Aorta (tissue), 5 donors: ENCODE measurements at places on chromosomes 1 and 21. TPM values are rescaled to one million over a fixed set of nuclear protein-coding genes. Genes with fewer than 3 reads are reported as not detected.

LHX8 gene
- total RNA-seq: not detected

C4BPA gene
- total RNA-seq: 0.33 TPM

REG4 gene
- total RNA-seq: not detected

HRNR gene
- not detected for total RNA-seq

GIPC2 gene
- 2.8 TPM for total RNA-seq

CELA3B gene
- total RNA-seq: 1.0 TPM

HSD3B1 gene
- not detected for total RNA-seq

RGS18 gene
- total RNA-seq: 5.4 TPM

NMNAT2 gene
- total RNA-seq: 1.3 TPM

DNA sequence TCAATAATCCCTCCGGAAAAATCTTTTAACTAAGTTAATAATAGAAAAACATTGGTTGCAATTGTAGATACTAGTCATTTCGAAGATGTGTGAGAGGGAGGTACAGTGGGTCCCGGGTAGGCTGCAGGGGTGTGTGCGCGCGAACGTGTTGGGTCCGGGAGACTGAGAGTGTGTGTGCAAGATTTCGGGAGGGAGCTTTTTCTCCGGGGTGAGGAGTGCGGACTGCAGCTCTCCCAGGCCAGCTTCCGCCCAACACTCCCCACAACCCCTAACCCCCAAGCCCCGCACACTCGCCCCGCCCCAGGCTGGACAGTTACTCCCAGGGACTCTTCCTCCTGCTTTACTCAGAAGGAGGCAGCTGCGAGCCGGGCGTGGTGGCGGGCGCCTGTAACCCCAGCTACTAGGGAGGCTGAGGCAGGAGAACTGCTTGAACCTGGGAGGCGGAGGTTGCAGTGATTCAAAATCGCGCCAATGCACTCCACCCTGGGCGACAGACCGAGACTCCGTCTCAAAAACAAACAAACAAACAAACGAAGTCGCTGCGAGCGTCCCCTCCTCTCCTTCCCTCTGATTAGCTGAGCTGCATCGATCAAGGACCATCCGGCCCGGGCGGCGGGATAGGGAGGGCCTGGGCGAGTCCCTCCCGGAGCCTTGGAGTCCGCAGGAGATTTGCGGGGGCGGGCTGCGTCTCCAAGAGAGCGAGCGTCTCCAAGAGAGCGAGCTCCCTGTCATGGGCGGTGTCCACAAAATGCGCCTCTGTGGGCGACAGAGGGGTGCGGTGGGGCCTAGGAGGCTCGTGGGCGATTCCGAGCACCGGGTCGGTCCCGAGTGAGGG, 28.3 kb upstream of the PPM1J start:
- H3K27ac ChIP-seq: no peak overlapping the region
- no peak for DNase-seq
- no peaks in the 10 kb centered on the region for H3K4me1 ChIP-seq
- no peaks in the 10 kb centered on the region for H3K36me3 ChIP-seq
- no peak overlapping the region for H3K4me3 ChIP-seq
- H3K27me3 ChIP-seq: no peaks in the 10 kb centered on the region

- no peak overlapping the region for H3K27ac ChIP-seq
- no peaks in the 10 kb centered on the region for H3K36me3 ChIP-seq
- H3K27me3 ChIP-seq: no peaks in the 10 kb centered on the region
- no peak for DNase-seq
These were observed 261.4 kb downstream of the CTH start for GRCh38 chr1:70672442-70672888.

- H3K36me3 ChIP-seq: no peaks in the 10 kb centered on the region
- H3K27ac ChIP-seq: no peak overlapping the region
- no peak overlapping the region for H3K4me3 ChIP-seq
- peak; percentile 76 for DNase-seq
These were observed 92.1 kb upstream of the CD53 start for GRCh38 chr1:110780600-110781484.

- no peaks in the 10 kb centered on the region for H3K27me3 ChIP-seq
- H3K4me3 ChIP-seq: no peak overlapping the region
- no peak for DNase-seq
- H3K27ac ChIP-seq: no peak overlapping the region
- H3K4me1 ChIP-seq: no peaks in the 10 kb centered on the region
- H3K36me3 ChIP-seq: no peaks in the 10 kb centered on the region
These were observed 15.9 kb downstream of the MCM3AP start for GRCh38 chr21:46269466-46269865.

GRCh38 chr1:40003156-40004093, 37.1 kb upstream of the CAP1 start:
- no peak overlapping the region for H3K4me3 ChIP-seq
- no peaks in the 10 kb centered on the region for H3K36me3 ChIP-seq
- H3K27me3 ChIP-seq: no peaks in the 10 kb centered on the region
- H3K4me1 ChIP-seq: no peaks in the 10 kb centered on the region
- H3K27ac ChIP-seq: no peak overlapping the region

GRCh38 chr1:5448486-5448885, 543.7 kb downstream of the NPHP4 start:
- DNase-seq: no peak
- H3K4me3 ChIP-seq: no peak overlapping the region
- no peaks in the 10 kb centered on the region for H3K4me1 ChIP-seq
- no peaks in the 10 kb centered on the region for H3K27me3 ChIP-seq

DNA sequence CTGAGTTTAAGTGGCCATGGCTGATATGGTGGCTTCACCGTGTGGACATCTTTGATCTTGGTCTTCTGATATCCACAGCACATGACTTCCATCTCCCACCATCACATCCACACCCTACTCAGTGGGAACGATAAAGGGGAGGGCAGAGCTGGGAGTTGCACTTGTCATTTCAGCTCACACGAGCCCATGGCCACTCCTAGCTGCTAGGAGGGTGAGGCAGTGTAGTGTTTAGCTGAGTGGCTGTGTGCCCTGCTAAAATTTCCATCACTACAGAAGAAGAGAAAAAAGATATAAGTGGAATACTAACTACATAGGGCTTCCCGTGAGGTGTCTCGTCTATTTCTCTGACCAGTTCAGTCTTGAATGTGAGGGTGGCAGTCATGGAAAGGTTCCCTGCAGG, 123.3 kb upstream of the EDN2 start:
- H3K4me3 ChIP-seq: no peak overlapping the region
- no peaks in the 10 kb centered on the region for H3K36me3 ChIP-seq
- no peaks in the 10 kb centered on the region for H3K4me1 ChIP-seq
- no peaks in the 10 kb centered on the region for H3K27me3 ChIP-seq

- H3K4me1 ChIP-seq: no peaks in the 10 kb centered on the region
- H3K27me3 ChIP-seq: no peaks in the 10 kb centered on the region
- no peak for DNase-seq
- H3K27ac ChIP-seq: no peak overlapping the region
- no peaks in the 10 kb centered on the region for H3K36me3 ChIP-seq
- no peak overlapping the region for H3K4me3 ChIP-seq
These were observed 234.1 kb downstream of the NCAM2 start for GRCh38 chr21:21232320-21232719.

DNA sequence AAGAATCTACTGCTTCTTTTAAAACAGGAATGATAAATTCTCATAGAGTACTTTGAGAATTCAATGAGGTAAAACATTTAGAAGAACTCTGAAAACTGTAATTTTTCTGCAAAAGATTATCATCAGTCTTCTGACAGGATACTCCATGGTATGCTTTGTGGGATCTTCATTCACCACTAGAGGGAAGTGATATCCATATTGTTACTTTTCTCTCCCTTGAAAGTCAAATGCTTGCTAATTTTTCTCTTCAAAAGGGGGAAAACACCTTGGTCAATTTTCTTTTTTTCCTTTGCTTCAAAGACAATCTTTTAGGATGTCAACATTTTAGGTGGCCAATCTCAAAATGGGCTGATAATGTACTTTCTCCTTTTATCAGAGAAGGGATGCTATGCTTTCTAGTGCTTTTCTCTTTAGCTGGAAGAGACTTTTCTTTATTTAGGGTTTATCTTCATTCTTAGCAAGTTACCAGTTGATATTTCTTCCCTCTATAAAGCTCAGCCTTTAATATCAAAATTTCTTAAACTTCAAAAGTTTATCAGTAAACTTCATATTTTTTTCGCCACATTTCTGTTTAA, 95.5 kb downstream of the NEGR1 start:
- no peak overlapping the region for H3K27ac ChIP-seq
- no peaks in the 10 kb centered on the region for H3K36me3 ChIP-seq
- H3K4me1 ChIP-seq: peaks cover 3% of the 10 kb centered on the region

DNA sequence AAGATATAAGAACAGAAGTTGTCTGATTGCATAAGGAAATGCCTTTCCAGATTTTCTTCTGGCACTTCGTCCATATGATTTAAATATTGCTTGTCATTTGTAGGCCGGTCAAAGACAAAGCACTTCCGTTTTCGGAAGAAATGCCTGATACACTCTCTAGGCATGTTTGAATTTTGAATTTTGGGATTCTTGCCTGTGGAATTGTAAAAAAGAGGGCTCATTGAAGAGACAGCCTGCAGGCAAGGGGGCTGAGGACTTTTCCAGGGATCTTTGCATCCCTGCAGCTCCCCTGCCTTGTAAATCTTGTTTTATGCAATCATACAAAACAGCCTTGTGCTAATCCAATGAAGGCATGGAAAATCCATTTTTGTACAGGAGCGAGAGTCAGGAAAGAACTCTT, 7.4 kb downstream of the GBP4 start:
- no peaks in the 10 kb centered on the region for H3K27me3 ChIP-seq
- H3K36me3 ChIP-seq: no peaks in the 10 kb centered on the region
- H3K27ac ChIP-seq: no peak overlapping the region
- no peaks in the 10 kb centered on the region for H3K4me1 ChIP-seq
- DNase-seq: no peak

- H3K27me3 ChIP-seq: no peaks in the 10 kb centered on the region
- no peaks in the 10 kb centered on the region for H3K4me1 ChIP-seq
- H3K36me3 ChIP-seq: no peaks in the 10 kb centered on the region
- H3K27ac ChIP-seq: no peak overlapping the region
- no peak for DNase-seq
- H3K4me3 ChIP-seq: no peak overlapping the region
These were observed 33.4 kb downstream of the OR2G3 start for GRCh38 chr1:247638781-247639180.

DNA sequence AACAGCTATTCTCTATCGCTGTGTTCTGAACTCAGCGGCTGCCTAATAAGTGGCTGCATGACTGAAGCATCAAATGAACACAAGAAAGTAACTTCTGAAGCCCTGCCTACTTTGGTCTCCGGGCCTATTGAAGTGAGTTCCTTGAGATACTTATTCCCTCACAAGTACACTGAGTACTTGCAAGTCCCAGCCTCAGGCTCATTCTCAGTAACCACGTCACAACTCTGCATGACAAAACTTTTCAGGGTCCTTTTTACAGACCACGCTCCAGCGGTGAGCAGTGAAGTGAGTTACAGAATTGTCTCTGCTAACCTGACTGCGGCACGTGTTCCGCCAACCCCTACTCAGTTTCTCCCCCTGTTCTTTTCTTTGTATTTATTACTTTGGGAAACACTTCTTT, 1342.7 kb upstream of the ADGRL4 start:
- H3K36me3 ChIP-seq: no peaks in the 10 kb centered on the region
- no peaks in the 10 kb centered on the region for H3K4me1 ChIP-seq
- no peak overlapping the region for H3K27ac ChIP-seq
- no peaks in the 10 kb centered on the region for H3K27me3 ChIP-seq
- no peak for DNase-seq

DNA sequence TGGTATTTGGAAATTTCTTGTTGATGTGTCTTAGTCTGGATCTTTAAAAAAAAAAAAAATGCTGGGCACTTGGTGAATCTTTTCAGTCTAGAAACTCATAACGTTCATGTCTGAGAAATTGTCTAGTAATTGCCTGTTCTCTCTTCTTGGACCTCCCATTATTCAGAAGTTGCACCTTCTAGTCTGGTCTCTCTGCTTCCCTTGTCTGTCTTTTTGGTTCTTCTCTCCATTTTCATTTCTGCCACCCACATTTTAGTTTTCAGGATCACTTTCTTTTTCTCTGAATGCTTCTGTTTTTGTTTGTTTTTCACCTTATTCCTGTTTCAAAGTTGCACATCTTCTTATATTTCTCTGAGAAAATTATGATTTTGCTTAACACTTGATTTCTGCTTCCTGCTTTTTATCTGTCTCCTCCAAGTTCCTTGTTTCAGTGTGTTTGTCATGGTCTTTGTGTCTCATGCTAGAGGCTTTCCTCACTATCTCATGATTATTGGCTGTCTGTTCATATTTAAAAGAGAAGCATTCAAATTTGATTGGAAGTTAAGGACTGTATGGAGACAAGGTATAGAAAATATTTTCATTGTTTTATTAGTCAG, 21.3 kb downstream of the BACE2 start:
- no peak overlapping the region for H3K27ac ChIP-seq
- peaks cover 14% of the 10 kb centered on the region for H3K4me1 ChIP-seq
- H3K4me3 ChIP-seq: no peak overlapping the region
- H3K36me3 ChIP-seq: no peaks in the 10 kb centered on the region
- H3K27me3 ChIP-seq: no peaks in the 10 kb centered on the region

DNA sequence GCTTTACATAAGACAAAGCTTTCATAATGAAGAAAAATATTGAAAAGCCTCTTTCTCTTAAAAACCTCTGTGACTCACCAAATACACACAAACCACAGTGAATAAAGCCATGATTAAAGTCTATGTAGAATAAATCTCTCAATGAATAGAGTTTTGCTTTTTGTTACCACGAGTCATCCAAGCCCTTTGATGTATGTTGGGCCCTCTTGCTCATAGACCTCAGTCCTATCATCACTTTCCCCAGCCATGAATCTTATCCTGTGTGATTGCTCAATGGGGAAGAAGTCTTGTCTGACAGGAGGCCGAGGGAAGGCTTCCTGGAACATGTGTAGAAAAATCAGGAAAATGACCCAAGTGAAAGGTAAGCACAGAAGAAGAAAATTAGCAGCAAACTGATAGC, 60.8 kb downstream of the NGF start:
- no peaks in the 10 kb centered on the region for H3K4me1 ChIP-seq
- no peak overlapping the region for H3K4me3 ChIP-seq
- DNase-seq: no peak
- no peaks in the 10 kb centered on the region for H3K36me3 ChIP-seq

- no peak overlapping the region for H3K27ac ChIP-seq
- no peaks in the 10 kb centered on the region for H3K27me3 ChIP-seq
- DNase-seq: peak; percentile 62
- H3K4me3 ChIP-seq: no peak overlapping the region
- no peaks in the 10 kb centered on the region for H3K36me3 ChIP-seq
These were observed 11.7 kb downstream of the OR2AJ1 start for GRCh38 chr1:247936415-247936814.

DNA sequence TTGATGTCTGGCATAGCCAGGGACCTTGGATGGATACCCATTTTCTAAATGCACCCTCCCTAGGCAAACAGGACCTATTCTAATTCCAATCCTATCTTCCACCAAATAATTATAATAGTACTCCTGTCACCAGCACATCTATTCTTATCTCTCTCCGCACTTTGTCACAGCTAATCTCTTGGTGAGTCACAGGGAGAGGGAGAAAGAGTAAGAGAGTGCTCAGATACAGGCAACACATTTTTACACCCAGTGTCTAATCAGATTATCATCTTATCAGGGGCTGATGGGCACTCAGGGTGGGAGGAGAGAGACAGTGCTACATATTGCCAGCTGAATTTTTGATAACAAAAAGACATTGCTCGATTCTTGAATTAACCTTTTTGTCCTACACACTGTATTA, 275.0 kb upstream of the BEND5 start:
- no peaks in the 10 kb centered on the region for H3K4me1 ChIP-seq
- H3K27ac ChIP-seq: no peak overlapping the region
- H3K36me3 ChIP-seq: no peaks in the 10 kb centered on the region
- H3K27me3 ChIP-seq: no peaks in the 10 kb centered on the region
- H3K4me3 ChIP-seq: no peak overlapping the region
- DNase-seq: no peak
